ENCODE measurements at places on chromosomes 16 and 17.

GRCh38 chr17:78966123-78966813 is 13.5 kb downstream of the LGALS3BP start:
- DNase-seq: no peak

- peak; percentile 47 for DNase-seq
These were observed 9.0 kb upstream of the SPATA32 start for GRCh38 chr17:45270828-45271418.

GRCh38 chr17:9998060-9998459 is 93.0 kb upstream of the RCVRN start:
- no peak for DNase-seq

DNA sequence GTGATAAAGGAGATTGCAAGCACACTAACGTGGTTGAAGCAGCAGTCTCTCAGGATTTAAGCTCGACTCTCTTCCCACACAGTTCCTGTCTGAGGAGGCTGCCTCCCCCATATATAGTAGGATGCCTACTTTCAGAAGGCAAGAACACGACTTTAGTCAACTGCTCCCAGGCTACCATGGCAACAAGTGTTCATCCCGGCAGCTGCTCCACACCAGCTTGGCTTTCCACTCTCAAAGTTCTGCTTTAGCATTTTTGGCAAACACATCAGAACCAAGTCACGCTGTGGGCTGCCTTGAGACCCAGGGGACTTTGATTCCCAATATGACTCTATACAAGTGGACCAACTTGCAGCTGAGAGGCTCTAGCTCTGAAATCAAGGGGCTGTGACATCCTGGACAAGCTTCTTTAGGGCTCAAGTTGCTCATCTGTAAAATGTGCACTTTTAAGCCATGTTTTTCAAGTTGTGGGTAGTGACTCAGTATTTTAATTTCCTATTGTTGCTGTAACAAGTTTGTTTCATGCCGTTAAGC is 16.5 kb downstream of the ZP2 start:
- DNase-seq: peak; percentile 4

- DNase-seq: peak; percentile 56
These were observed 518 bp downstream of the SH2B1 start for GRCh38 chr16:28863929-28864793.

GRCh38 chr16:23274968-23275367 is 27.1 kb upstream of the SCNN1B start:
- DNase-seq: peak; percentile 36

DNA sequence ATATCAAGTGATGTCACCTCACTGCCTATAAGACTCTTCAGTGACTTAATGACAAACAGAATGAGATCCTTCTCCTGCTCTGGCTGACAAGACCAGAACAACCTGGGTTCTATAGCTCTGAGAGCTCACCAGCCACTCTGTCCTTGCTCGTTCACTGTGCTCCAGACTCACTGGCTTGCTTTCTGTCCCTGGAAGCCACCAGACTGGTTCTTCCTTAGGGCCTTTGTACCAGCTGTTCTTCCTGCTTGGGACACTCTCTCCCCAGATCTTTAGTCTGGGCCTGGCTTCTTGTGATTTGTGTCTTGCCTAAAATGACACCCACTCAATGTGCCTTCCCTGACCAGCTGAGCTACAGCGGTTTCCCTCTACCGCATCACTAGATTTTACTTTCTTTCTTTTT is 76.1 kb downstream of the FTO start:
- no peak for DNase-seq

- no peak for DNase-seq
These were observed 219.1 kb downstream of the STX8 start for GRCh38 chr17:9356488-9356911.

DNA sequence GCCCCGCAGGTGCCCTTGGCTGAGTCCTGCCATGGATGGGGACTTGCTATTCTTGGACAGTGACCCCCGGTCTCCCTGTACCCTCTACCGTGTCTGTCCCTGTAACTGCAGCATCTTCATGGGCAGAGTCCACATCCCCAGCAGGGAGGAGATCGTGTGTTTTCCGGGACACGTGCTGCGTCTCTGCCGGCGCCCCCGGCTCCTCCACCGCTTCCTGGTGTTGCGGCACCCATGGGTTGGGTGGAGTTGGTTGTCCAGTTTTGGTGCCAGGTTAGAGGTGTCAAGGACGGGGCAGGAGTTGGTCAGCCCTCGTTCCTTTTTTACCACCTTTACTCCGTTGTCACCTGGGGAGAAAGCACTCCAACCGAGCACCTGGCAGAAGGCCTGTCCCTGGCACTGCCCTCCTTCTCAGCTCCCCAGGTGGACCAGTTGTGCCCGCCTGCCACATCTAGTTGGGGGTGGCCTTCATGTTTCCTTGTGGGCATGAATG is 20.0 kb downstream of the BAIAP2 start:
- DNase-seq: no peak

- peak; percentile 62 for DNase-seq
These were observed 160.4 kb downstream of the ABCA8 start for GRCh38 chr17:68794636-68795434.

GRCh38 chr16:85173981-85174751 is 61.9 kb upstream of the CIBAR2 start:
- peak; percentile 96 for DNase-seq

GRCh38 chr17:81151278-81151677 is 14.0 kb upstream of the PVALEF start:
- no peak for DNase-seq

GRCh38 chr17:43556292-43556691 is 10.2 kb upstream of the ETV4 start:
- peak; percentile 84 for DNase-seq

- peak; percentile 16 for DNase-seq
These were observed 2.6 kb downstream of the PCGF2 start for GRCh38 chr17:38745545-38745944.

DNA sequence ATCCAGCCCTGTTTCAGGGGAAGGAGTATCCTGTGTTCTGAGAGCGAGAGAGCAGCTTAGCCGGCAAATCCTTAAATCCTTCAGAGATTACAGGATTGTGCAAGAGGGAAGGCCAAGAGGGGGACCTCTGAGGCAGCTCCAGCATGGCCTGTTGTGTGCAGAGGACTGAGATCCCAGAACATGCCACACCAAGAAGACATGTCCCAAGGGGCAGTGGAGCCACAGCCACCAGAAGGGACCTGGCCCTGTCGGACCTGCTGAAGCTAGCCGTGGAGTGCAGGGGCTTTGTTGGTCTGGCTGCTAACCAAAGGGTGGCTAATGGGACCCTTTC is 1.6 kb upstream of the MRC2 start:
- no peak for DNase-seq

GRCh38 chr17:41530062-41531048 is 2.2 kb upstream of the KRT19 start:
- DNase-seq: peak; percentile 97

DNA sequence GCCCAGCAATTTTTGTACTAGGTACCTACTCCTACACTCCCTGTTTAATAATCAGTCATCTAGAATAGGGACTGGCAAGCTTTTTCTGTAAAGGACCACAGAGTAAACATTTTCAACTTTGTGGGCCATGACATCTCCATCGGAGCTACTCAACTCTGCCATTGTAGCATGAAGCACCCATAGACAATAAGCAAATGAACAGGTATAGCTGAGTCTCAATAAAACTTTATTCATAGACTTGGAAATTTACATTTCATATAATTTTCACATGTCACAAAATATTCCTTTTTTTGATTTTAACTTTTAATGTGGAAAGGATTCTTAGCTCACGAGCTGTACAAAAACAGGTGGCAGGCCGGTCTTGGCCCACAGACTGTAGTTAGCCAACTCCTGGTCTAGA is 345.8 kb downstream of the SOX9 start:
- no peak for DNase-seq

- no peak for DNase-seq
These were observed 3.1 kb downstream of the SPNS3 start for GRCh38 chr17:4436846-4437245.

- DNase-seq: peak; percentile 49
These were observed 37.0 kb upstream of the ZNF750 start for GRCh38 chr17:82876602-82877379.

DNA sequence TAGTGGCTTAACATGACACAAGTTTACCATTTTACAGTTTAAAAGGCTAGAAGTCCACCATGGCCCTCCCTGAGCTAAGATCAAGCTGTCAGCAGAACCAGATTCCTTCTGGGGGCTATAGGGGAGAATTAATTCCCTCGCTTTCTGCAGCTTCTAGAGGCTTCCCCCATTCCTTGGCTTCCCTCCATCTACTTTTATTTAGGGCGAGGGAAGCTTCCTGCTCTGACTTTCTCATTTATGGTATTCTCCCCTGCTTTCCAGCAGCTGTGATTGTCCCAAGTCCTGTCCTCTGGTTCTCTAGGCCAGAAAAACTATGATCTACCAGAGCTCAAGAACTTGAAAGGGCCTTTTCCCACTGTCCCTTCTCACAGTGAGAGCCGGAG is 4.3 kb downstream of the CETP start:
- no peak for DNase-seq

- no peak for DNase-seq
These were observed 151.3 kb downstream of the RPTOR start for GRCh38 chr17:80695979-80696378.

GRCh38 chr17:56540836-56541235 is 52.7 kb upstream of the NOG start:
- peak; percentile 6 for DNase-seq

GRCh38 chr17:64507413-64507782 is 621 bp downstream of the CEP95 start:
- DNase-seq: peak; percentile 83

- no peak for DNase-seq
These were observed 63.9 kb upstream of the DNAJA2 start for GRCh38 chr16:47037396-47037745.

DNA sequence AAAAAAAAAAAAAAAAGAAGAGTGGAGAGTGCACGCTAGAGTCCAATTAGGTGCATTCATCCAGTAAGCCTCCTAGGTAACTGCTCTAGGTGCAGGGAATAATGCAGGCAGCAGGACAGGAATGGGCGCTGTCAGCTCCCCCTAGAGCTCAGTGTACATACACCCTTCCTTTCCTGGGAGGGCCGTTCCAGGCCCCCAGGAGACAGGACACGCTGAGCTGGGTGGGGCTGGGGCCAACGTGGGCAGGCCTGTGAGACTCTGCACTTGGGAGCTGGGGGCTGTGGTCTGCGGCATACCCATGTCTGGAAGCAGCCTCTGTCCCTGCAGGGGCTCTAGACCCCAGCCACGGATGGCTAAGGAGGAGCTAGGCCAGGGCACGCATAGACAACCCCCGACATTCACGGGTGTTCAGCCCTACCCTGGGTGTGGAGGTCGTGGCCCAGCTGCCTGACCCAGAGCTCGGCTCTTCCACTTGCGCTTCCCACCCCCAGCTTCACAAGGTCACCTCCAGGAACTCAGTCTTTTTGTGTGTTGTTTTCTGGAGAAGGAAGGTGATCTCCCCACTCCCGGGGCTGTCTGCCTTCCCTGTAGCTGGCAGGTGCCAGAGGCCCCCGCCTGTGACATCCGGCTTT is 1.0 kb upstream of the ANTKMT start:
- DNase-seq: peak; percentile 54

DNA sequence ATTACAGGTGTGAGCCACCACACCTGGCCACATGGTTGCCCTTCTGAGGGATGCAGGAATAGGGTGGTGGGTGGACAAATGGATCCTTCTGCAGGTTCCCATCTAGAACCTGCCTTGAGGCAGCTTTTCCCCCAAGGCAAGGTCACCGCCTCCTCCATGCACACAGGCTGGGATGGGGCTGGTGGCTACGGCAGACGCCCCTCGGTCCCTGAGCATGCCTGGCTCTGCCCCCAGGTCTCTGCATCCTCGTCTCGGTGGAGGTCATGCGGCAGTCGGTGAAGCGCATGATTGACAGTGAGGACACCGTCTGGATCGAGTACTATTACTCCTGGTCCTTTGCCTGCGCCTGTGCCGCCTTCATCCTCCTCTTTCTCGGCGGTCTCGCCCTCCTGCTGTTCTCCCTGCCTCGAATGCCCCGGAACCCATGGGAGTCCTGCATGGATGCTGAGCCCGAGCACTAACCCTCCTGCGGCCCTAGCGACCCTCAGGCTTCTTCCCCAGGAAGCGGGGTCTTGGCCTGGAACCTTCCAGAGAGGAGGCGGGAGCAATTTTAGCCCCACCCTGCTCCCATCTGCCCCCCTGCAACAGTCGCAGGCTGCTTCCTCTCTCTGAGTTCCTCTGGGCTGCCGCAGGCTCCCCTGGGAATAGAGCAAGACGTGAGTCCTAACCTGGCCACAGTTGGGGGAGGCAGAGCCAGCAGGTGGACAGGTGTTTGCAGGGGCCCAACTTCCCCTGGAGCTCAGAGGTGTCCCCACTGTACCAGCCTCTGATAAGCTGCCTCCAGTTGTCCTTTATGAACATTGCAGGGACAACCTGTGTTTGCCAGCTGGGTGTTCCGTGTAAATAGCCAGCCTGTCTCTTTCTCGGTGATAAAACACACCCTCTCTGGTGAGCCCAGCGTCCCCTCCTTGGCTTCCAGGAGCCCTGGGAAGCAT is 11.7 kb downstream of the CACNG1 start:
- DNase-seq: no peak

- no peak for DNase-seq
These were observed 6.4 kb downstream of the CBLN1 start for GRCh38 chr16:49275050-49275730.

DNA sequence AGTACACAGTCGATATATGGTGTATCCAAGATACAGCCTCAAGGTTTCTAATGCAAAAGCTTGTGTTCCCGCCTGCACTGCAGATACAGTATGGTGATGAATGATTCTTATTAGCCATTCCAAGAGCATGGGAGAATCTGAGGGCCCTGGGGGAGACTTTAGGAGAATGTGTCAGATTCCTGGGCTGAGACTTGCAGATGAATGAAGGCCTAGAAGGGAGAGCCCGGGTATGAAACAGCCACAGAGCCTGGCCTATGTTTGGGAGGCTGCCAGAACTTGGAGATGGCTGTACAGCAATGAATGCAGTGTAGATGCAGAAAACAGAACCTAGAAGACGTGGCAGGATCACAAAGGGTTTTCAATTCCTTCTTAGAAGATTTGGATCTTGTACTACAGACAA is 510.7 kb downstream of the HAPSTR1 start:
- DNase-seq: no peak

DNA sequence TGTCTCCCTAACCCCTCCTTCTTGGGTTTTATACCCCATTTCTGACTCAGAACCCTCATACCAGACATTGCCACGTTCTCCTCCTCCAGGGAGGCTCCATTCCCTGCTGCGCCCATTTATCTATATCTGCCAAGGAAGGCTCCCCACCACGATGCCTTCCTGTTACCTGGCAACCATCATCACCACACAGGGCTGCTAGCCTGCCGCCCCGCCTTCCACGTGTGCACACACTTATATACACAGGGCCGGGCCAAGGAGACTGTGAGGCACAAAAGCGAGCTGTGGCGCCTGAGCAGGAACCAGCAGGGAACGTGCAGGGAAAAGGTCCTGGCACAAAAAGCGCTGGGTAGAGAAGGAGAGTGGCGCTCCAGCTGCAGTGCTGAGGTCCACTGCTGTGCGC is 261.8 kb downstream of the CBLN1 start:
- no peak for DNase-seq
